ENCODE measurements at places on chromosomes 6 and 20.

DNA sequence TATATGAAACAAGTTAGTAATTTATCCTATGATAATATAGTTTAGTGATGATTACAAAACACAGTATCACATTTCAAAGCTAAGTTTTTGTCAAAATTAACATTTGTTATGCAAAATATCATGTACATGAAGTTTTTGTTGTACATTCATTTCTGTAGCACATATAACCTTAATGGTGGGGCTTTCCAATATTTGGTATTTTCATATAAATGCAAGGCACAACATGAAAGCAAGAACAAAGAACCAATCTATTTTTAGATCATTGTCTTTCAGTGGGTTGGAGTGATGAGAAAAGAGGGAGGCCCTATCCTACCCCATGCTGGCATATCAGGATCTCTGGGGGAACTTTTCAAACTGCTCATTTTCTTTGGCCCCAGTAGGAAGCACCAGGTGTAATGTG lies 53.4 kb downstream of the FAM83B start:
- DNase-seq: no peak

GRCh38 chr20:22827916-22828315 lies 207.2 kb upstream of the SSTR4 start:
- no peak for DNase-seq

- DNase-seq: no peak
These were observed 102.3 kb downstream of the TBC1D7 start for GRCh38 chr6:13226071-13226470.

DNA sequence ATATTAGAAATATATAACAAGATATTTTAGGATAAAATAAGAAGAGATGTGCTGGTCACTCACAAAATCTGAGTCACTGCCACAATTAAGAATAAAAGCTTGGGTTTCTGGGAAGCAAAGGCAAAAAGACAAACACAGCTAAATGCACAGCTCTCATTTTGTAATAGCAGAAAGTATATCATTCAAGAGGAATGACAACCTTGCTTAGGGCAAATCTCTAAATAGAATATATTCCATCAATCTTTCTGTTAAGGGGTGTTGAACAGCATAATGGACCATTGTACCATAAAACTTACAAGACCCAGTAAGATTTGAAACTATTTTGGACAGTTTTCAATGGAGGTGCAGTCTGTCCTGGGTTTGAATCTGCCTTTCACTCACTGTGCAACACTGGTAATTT lies 464.9 kb upstream of the SOX4 start:
- DNase-seq: no peak

- peak; percentile 46 for DNase-seq
These were observed 80.3 kb downstream of the BACH2 start for GRCh38 chr6:90216072-90216977.

DNA sequence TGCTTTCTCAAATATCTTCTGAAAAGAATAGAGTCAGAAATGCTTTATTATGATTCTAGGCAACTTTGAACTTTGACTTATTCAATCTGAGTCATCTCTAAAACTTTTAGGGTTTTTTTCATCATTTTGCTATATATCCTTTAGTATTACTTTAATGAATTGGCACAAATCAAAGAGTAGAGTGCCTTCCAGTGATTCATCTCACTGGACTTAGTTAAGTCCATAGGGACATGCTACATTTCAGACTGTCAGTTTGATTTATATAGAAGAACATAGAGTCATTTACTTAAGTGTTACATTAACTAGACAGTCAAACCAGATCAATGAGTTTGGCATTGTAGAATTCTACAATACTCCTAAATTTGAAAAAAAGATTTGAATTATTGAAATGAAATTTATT lies 1235.7 kb upstream of the MAP3K7 start:
- DNase-seq: no peak

GRCh38 chr6:161374971-161375873 lies 101.4 kb upstream of the AGPAT4 start:
- DNase-seq: no peak

DNA sequence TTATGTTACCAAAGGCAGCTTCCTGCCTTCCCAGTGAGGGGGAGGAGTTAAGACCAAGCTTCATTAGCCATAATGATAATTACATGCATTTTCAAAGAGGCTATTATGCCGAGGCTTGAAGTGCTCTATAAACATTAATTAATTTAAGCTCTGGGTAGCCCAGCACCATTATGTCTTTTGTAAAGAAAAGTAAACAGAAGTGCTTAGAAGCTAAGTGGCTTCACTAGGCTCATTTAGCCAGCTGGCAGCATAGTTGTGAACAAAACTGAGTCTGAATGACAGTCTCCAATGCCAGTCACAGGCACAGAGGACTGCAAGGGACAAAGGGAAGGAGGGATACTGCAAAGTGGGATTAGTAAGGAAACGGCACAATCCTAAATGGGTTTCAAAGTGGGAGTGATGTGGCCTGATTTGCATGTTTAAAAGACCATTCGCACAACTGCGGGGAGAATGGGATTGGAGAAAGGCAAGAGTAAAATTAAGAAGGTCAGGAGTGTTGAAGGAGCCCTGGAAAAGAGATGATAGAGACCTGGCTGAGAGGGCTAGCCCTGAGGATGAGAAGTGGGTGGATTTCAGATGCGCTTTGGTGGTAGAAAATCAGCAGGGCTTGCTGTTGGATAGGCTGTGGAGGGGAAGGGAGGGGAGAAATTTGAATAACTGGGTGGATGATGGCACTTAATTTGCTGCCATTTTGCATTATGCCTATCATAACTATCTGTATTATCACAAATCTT lies 20.1 kb upstream of the ISM1 start:
- no peak for DNase-seq

DNA sequence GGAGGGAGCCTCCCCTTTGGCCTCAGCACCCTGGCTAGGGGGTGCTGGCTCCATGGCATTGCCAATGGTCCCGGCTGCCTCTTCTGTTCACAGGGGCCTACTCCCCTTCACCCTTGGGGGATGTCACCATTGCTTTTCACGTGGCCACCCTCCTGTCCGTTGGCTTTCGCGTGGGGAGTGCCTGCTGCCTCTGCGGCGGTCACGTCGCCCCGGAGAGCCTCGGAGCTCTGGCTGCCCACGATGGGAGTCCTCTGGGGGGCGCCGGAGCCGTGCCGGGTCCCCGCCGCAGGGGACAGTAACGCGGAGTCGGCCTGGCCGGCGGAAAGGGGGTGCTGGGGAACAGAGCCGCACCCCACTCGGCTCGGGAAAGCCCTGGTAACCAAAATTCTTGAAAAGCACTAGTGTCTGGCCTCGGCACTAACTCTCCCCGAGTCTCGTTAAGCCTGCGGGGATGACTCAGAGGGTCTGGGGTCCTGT lies 661 bp upstream of the HEBP2 start:
- DNase-seq: peak; percentile 18

GRCh38 chr6:35668096-35668495 lies 20.6 kb downstream of the FKBP5 start:
- no peak for DNase-seq

DNA sequence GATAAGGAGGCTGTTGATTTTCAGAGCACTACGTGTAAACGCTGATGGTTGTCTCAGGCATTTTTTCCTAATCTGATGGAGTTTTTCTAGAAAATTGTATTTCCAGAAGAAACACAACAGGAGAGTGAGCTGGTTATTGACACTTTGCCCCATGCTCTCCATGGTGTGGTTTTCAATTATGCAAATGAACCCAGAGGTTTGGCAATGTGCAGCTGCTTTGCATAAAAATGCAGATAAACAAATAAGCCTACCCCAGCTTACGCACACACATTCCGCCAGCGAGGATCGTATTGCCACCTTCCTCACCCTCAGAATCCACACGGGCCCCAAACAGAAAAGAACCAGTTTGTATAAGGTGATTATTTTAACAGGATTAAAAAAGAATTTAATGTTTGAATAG lies 45.1 kb upstream of the FRMD1 start:
- no peak for DNase-seq

DNA sequence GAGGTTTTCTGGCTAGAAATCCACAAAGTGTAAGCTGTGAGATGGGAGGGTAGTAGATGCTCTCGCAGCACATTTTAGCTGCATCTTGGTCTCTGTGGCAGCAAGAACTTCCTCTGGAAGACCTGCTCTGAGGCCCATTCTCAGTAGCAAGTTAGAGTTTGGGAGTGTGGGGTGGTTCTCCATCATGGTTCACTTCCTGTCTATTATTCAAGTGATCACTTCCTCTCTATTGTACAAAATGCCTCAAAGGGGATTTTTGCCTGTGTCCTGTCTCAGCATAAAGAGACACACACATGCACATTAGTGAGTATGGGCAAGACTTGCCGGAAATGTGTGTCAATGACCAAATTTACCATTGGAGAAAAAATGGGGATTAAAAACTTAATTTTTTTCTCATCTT lies 42.5 kb downstream of the LYRM2 start:
- no peak for DNase-seq

- peak; percentile 61 for DNase-seq
These were observed 16.8 kb upstream of the IP6K3 start for GRCh38 chr6:33763483-33763882.

GRCh38 chr20:19742974-19743639 lies 15.0 kb upstream of the RIN2 start:
- DNase-seq: no peak

DNA sequence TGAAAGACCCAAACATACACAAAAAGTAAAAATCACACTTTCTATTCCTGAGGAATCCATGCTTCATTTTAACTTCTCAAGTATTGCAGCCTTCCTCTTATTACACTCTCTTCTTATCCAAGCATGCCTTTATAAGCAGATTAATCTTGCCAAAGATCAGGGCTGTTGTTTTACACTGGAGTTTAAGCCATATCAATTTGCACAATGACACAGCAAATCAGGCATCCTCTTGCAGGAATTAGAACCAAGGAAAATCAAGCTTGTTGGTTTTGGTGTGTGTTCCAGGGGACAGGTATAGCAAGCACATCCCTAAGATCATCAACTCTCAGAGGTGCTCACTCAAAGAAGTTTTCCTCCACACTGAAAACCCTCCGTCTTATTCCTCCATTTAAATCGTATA lies 69.5 kb downstream of the CYP39A1 start:
- DNase-seq: peak; percentile 4

DNA sequence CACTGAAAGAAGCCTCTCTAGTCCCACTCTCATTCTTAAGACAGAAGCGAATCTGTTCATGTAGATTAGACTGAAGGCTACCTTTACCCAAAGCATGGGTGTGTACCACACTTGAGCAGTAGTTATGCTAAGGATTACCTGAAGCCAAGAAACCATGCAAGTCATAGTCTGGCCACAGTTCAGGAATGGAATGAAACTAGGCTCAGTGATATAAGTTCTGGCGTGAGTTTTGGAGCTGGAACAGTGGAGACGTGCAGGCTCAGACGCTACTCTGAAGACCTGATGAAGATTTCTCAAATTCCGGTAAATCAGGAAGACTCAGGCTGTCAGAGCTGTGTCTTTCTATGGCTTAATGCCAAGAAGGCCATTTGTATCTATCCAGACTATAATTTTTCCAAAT lies 219.9 kb downstream of the HDGFL1 start:
- DNase-seq: no peak

GRCh38 chr6:34514593-34515472 lies 41.3 kb downstream of the SPDEF start:
- peak; percentile 80 for DNase-seq

GRCh38 chr6:14597090-14597489 lies 479.5 kb downstream of the CD83 start:
- DNase-seq: no peak

- DNase-seq: no peak
These were observed 191.6 kb upstream of the SUPT3H start for GRCh38 chr6:45569210-45569945.

DNA sequence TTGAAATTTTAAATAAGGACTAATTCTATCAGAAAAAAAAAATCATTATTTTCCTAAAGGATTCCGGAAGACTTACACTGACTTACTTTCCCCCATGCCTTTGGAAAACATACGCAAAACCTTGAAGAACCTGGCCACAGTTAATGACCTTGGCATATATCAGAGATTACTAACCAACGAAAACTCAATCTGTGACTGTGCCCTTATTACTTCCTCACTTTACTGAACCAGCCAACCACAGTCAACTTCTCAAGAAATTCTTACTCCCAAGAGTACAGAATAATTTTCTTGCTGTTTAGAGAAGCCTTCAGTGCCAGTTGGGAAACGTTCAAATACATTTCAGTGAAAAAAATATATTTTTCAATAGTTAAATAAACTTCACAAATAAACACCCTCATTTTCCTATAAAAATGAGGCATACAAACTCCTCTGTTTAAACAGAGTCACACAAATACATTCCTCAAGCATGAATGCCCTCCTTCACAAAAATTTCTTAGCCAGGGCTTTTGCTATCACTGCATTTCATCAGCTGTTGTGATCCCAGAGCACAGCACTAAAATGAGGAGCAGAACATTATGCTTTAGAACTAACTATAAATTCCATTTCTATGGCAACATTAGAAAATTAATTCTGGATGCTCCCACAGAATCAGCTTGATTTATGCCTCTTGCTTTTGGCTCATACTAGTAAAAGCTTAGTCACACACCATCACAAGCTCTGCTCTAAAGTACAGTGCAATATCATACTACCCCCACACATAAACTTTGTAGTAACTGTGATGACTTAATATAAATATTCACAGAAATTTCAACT lies 117.6 kb downstream of the DST start:
- peak; percentile 84 for DNase-seq

DNA sequence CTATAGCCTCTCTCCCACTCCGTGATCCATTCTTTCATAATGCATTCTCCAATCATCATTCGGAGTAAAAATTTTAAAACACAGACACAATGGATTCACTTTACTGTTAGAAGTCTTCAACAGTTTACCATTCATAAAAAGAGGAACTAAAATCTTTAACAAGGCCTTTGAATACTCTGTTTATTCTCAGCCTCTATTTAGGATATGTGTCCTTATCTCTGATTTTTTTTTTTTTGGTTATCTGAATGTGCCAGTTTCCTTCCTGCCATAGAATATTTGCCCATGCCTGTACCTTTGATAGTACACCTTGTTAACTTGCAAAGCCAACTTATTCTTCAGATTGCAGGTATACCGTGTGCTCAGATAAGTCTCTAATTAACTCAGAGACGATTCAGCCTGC lies 11.1 kb downstream of the CRISP1 start:
- no peak for DNase-seq

DNA sequence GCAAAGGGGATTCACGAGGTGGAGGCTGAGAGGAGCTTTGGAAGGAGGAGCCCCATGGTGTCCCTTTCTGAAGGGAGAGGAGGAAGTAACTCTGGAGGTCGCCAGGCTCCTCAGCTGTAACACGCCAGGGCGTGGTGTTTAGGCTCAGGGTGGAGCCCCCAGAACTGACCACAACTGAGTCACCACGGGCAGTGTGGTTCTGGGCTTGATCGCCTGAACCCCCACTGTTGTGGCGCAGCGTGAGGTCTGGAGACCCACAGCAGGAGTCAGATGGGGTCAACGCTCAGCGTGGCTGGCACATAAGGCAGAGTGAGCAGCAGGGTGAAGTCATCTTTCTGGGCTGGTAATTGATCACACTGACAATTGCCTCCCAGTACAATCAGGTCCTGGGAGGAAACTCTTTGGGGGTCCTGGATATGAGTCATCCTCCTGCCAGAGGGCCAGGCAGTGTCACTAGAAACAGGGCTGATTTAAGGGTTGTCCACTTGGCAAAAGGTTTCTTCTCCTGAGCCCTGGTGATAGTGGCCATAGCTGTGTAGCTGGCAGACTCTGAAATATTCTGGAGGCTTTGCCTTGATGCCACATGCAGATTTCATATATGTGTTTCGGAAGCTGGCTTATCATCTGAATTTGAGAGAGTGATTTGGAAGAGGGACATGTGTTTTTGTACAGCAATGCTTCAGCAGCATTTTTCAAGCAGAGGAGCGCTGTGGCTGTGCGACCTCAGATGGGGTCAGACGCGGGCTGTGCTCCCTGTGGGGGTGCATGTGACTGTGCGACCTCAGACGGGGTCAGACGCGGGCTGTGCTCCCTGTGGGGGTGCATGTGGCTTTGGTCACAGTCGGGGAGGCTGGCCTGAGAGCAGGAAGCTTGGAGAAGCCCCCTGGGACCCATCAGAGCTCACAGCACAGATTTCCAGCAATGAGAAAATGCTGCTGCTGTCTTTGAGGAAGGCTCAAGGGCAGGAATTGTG lies 50.0 kb downstream of the SYNJ2 start:
- peak; percentile 90 for DNase-seq
